Skin of body (tissue), 3 donors: ENCODE measurements at places on chromosomes 7 and 10.

DNA sequence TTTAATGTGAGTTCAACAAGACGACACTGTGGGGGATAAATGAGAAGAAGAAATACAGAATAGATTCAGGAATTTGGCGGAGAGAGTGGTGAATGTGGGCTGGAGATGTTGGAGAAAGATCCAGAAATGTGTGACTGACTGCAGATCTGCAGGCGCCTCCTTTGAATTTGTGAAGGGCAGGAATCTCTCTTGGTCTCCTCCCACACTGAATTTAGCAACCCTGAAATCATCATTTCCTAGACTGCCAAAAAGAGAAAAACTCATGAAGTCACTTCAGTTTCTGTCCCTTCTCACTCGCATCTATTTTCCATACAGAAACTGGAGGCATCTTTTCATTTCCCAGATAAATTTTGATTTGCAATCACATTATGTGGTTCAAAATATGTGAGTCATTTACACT, 128.7 kb downstream of the GNAI1 start:
- DNase-seq = peak; percentile 92

- DNase-seq = no peak
Observed at GRCh38 chr10:111440501-111440900, 363.7 kb downstream of the ADRA2A start.

DNA sequence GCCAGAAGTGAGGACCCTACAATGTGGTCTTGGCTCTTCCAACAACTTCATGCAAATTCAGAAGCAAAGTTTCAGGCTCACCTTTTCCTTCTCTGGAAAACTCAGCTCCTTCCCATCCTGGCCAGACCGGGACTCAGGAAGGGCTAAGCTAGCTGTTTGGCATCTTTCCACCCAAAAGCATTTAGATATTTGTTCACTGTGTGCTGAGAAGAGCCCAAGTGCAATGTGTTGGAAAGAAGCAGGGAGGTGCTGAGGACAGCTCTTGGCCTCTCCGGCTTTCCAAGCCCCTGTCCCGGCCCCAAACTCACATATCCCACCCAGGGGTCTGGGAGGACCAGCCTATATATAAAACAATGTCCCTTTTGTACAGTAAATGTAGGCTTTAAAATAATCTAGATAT, 44.5 kb downstream of the MKI67 start:
- DNase-seq = no peak

DNA sequence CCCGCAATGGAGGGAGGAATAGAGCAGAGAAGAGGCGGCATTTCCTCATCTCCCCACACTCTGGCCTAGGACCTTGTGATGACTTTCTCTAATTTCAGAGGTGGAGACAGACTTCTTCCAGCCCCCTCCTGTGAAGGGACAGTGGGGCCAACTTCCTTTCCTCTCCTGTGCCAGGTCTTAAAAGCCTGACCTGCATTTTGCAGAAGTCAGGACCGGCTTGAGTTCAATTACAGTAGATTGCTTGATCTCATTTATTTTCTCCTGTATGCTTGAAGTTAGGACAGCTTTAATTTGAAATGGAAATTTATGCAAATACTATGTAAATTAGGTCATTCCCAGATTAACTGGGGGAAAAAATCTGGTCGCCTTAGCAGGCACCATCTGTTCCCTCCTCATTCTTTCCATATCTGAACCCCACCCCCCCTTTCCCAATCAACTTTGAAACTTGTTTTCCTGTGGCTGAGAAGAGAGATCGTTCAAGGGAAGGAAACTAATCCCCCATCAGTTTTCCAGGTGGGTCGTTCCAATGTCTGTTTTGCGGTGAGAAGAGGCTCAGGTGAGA, 57.1 kb downstream of the SYPL1 start:
- DNase-seq = peak; percentile 23

GRCh38 chr10:129547608-129548007, 80.6 kb downstream of the MGMT start:
- no peak for DNase-seq
